ENCODE measurements at places on chromosomes 7 and 10.

- no peak for DNase-seq
Observed at GRCh38 chr7:95725205-95725604, 47.1 kb upstream of the DYNC1I1 start.

DNA sequence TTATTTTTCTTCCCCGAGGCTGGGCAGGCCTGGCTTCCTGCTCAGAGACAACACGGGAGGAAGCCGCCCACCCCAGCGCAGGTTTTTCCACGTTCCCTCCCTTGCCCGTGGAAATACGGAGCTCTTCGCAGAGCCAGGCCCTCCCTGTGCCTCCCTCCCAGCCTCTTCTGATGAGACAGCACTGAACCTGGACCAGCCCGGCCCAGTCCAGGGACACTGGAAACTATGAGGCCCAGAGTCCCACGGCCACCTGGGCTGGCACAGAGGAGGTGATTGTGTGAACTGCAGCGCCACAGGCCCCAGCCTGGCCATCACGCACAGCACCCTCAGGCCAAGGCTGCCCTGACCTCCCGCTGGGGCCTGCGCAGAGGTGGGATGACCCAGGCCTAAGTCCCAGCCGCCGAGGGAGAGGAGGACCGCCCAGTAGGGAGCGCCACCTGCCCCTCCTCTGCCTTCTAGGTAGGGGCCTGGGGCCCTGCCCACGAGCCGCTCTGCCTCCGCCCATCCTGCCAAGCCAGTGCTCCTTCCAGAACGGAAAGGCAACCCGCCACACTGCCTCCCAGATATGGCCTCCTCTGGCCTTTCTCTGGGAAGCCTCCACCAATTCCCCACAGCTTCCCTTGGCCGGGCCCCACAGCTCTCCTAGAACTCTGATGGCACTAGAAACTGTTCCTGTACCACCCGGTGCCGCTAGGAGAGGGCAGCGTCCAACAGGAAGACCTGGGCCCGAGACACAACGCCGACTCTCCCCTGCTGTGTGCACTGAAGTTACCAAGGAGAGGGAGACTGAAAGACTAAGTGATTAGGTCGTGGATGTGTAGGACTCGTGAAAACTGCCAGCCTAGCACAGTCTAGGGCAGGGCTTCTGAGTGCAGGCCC, 57.2 kb downstream of the PROSER2 start:
- no peak for DNase-seq

GRCh38 chr10:16986406-16987205, 143.0 kb downstream of the CUBN start:
- DNase-seq: no peak

- DNase-seq: no peak
Observed at GRCh38 chr7:144588559-144589051, 185.1 kb upstream of the NOBOX start.
